ENCODE measurements at places on chromosomes 2 and 18. TPM values are rescaled to one million over a fixed set of nuclear protein-coding genes. Genes with fewer than 3 reads are reported as not detected.

DNA sequence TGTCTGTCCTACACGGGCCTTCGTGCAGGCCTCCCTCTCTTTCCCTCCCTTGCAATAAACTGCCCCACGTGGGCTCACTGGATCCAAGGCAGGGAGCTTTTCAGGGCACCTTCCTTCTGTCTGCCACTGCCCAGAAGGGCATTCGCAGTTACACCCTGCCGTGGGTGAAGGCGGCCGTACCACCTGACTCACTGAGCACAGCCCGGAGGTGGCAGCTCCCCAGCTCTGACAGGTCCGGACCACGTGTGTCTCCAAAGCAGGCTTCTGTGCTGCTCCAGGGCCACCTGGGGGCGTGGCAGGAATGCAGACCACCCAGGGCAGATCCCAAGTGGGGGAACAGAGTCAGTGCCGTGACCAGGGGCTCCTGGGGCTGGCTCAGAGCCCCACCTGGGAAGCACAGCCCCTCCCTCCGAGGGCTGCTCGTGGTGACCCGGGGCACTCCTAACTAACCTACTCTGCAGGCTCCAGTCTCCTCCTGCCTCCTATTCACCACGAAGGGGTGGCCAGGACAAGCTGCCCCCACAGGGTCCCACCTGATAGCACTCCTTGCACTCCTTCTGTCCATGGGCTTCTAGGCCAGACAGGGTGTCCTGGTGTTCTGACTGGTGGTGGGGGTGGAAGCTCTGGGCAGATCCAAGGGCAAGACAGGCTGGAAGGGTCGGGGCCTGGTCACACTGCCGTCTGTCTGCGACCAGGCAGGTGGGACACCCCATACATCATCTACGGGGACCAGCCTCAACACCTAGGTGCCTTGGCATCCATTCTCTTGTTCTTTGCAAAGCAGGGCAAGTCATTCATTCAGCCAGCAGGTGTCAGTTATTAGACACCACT is 9.7 kb downstream of the SNED1 start:
- no peak for DNase-seq

GRCh38 chr2:85015653-85016360 is 44.8 kb downstream of the KCMF1 start:
- no peak for DNase-seq

GRCh38 chr2:234025466-234025865 is 25.0 kb upstream of the SPP2 start:
- DNase-seq: no peak

DNA sequence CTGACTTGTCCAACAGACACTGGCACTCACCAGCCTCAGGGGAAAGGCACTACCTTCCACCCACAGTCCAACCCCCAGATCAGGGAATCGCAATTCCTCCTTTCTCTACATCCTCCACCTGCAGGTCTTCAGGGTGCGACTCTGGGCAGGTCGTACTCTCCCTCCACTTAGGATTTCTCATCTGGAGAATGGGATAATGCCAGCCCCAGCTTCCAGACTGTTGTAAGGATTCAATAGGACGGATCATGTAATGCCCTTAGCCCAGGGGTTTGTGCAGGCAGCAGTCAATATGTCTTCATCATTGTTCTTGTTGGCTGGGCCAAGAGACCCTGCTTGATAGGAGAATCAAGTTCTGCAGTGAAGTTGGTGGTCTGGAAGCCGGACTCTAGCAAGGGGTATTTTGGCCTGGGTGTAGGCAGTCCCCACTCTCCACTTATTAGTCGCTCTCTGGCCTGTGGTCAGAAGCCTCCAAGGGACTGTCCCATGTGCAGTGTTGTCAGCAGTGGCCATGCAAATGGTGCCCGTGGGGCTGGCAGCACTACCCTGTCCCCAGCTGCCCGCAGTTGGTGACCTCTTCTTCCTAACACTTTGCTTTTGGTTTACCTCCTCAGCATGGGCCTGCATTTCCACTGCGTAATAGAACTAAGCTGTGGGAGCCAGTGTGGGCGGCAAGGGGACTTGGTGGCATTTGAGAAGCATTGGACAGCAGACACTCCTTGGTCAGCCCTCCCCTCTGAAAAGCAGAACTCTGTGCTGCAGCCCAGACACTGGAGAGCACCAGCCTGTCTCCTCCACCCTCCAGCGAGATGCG is 172.4 kb upstream of the HS6ST1 start:
- no peak for DNase-seq

DNA sequence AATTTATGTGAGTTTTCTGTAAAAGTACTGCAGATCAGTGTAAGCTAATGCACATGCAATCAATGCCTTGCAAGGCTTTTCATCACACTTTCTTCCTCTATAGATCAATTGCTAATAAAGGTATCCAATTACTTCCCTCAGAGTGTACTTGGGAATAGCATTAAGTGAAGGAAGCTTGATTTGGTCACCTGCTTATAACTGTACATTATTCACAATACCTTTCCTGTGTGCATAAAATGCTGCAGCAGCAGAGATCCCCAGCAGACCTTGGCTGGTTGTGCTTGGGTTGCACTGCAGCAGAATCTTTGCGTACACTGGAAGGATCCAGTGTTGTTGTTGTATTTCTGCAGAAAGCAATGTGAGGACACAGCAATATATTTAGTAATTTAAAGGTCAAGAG is 18.5 kb upstream of the SCN9A start:
- DNase-seq: no peak

- DNase-seq: no peak
Measured at GRCh38 chr2:11325961-11326676, 18.3 kb downstream of the ROCK2 start.

- DNase-seq: no peak
Measured at GRCh38 chr2:130376433-130377293, 20.8 kb downstream of the PTPN18 start.

- no peak for DNase-seq
Measured at GRCh38 chr18:6962571-6963451, 154.8 kb downstream of the LAMA1 start.

GRCh38 chr2:162074928-162075688 is 1.1 kb upstream of the DPP4 start:
- no peak for DNase-seq

DNA sequence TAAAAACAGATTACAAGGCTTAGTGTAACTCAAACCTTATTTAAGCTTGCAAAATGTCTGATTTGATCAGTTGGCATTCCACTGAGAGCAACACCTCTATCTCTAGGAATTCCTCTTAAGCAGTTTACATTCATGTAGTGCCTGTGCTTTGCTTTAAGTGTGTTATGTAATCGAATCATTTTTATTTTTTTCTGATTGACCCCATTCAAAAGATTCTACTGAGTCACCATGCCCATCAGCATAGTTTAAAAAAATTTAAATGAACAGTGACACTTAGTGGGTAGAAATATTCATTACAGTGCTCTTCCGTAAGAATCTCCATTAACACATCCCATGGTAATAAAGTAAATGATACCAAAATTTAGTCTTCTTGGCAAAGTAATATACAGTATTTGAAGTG is 67.8 kb upstream of the SLC4A10 start:
- DNase-seq: no peak

DNA sequence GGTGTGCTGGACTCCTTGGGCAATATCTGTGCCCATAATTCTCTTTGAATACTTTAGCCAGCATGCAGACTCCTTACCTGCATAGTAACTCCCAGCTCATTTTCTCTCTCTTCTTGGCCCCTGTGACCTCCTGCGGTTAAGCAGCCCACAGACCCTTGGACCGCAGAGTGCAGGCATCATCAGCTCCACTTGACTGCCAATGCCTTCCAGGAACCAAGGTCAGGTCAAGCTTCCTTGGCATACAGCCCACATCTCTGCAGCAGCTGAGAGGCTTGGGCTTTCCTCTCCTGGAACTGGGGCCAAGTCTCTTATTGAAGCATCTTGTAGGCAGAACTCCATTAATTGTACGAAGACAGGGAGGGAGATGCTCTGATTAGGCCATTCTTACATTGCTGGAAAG is 130.1 kb upstream of the PIEZO2 start:
- no peak for DNase-seq

GRCh38 chr2:70498054-70498453 is 55.6 kb downstream of the TGFA start:
- no peak for DNase-seq

DNA sequence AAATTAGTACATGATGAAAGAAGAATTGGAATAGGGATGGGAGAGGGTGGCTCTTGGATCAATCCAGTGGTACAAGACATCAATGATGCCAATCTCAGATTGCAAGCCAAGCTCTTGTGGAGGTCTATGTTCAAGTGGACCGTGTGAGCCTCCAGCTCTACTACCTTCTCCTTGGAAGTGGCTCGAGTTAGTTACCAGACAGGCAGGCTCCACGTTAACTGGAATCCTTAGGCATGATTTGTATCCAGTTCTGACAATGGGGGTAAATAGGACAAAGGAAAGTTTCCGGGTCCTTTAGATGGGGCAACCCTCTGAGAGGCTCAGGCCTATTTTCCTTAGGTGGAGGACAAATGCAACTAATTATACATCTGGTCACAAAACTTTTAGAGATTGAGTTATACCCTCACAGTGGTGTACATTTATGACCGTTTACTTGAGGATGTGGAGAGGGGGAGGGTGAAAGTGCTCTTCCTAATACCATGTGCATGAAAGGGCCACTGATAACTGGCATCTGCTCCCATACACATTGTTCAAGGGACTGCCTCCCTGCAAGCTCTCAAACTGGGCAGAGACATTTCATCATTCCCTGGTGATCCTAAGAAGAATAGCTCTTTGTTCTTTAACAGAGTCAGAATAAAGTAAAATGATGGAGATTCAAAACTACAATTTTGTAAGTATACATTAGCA is 180.2 kb downstream of the SOCS6 start:
- no peak for DNase-seq

GRCh38 chr18:80175451-80176204 is 66.6 kb downstream of the ADNP2 start:
- DNase-seq: no peak

DNA sequence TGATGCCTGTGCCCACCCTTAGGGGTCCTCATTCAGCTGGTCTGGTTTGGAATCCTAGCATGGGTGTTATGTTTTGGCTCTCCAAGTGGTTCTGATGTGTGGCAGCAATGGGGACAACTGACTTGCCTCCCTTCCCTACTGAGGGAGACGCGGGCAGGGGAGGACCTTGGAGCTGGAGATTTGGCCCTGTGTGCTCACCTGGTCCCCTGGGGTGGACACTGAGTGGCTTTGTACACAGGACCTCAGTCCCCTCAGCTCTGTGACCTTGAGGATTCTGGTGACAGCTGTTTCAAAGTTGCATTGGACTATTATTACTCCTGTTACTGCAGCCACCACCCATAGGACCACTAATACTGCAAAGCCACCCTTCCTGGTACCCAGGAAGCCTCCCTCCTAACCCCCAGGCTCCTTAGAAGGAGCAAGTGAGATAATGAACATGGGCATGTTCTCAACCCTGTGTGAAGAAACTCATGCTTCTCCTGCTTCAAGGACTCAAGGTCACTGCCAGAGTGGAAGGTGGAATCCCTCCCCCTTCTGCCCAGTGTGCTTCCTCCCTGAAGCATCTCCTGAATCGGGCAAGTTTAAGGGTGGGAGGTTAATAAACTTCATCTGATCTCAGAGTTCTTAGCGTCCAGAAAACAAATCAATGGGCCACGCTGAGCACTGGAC is 26.5 kb downstream of the TMEM182 start:
- DNase-seq: no peak

LHCGR gene
- total RNA-seq: 0.12 TPM

NT5DC4 gene
- total RNA-seq: not detected

RBKS gene
- total RNA-seq: 0.86 TPM

SLC30A3 gene
- 0.93 TPM for total RNA-seq

SOCS6 gene
- 26.8 TPM for total RNA-seq

SLC1A4 gene
- total RNA-seq: 26.8 TPM

TEX44 gene
- total RNA-seq: not detected

TRIB2 gene
- total RNA-seq: 73.6 TPM

FAM110C gene
- 0.09 TPM for total RNA-seq
